ENCODE measurements at places on chromosomes 3 and 15.

DNA sequence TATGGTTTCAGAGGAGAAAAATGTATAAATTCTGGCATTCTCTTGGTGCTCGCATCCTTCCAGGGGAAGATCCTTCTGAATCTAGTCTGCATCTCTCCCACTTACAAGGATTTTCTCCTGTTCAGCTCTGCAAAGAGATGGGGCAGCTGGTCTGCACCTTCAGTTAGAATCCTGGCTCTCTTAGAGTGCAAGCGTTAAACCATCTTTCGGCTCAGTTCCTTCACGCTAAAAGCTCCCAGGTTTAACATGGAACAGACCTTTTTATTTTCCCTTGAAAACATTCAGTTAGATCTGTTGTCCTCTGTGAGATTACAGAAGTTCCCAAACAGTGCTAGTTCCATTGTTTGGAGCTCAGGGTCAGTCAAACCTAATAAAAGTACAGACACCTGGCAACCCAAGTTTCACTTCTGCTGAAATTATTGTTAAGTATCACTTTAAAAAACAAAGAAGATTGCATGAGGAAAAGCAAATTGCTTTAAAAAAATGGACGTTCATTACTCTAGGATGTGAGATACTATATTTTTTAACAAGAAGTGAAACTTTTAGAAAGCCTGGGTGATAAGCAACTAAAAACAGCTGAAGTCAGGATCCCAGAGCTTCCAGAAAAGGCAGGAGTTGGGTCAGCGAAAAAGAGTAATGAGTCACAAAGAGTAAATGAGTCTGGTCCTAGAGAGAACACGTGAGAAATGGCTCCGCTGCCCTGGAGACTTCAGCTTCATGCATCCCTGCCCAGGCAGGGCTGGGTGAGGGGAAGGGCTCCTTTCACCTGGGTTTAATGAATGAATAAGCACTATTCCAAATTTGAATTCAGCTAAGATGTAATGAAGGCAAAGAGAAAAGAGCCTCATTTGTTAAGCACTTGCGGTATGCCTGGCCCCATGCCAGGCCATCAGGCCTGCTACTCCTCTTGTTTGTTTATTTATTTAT is 63.3 kb downstream of the ABTB1 start:
- DNase-seq: no peak

- no peak for DNase-seq
Observed at GRCh38 chr15:38899300-38899699, 334.7 kb upstream of the RASGRP1 start.

- DNase-seq: no peak
Observed at GRCh38 chr3:23161896-23162570, 41.1 kb upstream of the UBE2E2 start.

DNA sequence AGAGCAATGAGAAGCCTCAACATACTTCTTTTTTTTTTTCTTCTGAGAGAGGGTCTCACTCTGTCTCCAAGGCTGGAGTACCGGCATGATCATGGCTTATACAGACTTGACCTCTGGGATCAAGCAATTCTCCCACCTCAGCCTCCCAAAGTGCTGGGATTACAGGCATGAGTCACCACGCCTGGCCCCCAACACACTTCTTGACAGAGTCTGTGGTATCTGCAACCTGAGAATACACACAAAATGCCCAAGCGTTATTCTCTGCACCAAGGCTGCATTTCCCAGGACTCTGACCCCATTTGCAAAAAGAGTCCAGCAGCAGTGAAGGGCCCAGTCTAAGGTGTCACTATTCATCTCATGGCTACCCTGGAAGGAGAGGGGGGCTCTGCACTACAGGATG is 42.7 kb upstream of the BLM start:
- no peak for DNase-seq

DNA sequence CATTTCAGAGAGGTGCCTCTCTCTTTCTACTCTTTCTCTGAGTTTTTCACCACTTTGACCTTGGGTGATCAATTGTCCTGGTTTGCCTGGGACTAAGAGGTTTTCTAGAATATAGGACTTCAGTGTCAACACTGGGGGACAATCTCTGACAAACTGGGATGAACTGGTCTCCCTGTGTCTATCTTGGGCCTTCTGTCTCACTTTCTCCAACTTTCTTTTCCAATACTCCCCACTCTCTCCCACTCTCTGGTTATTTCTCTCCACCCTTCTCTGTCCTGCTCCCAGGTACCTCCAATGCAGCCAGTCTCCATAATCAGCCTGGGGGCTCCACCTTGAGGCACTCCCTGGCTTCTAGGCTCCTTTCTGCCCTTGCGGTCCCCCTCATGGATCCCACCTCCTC is 4.7 kb upstream of the ITGA11 start:
- DNase-seq: no peak

DNA sequence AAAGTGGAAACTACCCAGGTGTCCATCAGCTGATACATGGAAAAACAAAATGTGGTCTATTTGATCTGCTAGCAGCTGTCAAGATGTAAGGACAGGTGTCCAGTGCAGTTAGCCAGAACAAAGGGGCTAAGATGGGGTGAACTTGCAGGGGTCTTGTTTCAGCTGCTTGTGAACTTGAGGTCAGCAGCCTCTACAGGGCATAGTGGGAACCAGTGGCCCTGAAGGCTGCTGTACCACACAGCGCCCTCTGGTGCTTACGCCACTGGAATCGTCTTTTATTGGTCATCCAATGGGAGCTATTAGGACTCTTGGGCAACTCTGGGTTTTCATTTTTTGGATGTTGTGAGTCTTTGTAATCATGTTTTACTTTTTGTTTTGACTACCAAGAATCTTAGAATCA is 62.2 kb upstream of the CTSH start:
- no peak for DNase-seq

DNA sequence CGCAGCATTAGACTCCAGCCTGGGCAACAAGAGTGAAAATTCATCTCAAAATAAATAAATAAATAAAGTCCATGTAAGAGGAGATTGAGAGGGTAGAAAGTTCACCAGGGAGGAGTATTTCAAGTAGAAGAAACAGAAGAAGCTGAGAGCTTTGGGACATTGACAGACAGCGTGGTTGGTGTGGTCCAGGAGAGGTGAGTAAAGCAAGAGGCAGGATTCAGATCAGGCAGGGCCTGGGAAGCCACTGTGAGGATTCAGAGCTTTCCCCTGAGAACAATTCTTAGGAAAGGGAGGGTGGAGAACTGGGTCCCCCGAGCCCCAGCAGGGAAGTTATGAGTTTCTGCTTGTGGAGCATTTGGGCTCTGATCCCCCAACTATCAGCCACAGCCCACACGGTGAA is 54.2 kb upstream of the AMOTL2 start:
- DNase-seq: no peak

DNA sequence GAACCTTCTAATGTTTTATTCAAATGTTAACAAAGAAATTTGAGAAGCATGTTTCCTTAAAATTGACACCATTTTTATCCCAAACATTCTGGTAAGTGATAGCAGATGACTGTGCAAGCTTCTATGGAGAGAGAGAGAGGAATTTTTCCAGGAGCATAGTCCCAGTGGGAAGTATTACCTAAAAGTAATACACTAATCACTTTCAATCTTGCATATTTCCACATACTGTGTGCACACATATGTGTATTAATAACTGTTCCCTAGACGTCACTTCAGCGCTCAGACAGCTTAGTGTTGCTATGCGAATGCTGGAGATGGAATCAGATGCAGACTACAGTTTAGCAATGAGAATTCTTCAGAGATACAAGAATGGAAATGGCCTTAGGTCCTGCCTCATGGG is 424.3 kb upstream of the TPRG1 start:
- DNase-seq: no peak

- no peak for DNase-seq
Observed at GRCh38 chr15:40582726-40583246, 11.3 kb upstream of the KNL1 start.

GRCh38 chr3:149654188-149654601 is 3.6 kb downstream of the WWTR1 start:
- no peak for DNase-seq

DNA sequence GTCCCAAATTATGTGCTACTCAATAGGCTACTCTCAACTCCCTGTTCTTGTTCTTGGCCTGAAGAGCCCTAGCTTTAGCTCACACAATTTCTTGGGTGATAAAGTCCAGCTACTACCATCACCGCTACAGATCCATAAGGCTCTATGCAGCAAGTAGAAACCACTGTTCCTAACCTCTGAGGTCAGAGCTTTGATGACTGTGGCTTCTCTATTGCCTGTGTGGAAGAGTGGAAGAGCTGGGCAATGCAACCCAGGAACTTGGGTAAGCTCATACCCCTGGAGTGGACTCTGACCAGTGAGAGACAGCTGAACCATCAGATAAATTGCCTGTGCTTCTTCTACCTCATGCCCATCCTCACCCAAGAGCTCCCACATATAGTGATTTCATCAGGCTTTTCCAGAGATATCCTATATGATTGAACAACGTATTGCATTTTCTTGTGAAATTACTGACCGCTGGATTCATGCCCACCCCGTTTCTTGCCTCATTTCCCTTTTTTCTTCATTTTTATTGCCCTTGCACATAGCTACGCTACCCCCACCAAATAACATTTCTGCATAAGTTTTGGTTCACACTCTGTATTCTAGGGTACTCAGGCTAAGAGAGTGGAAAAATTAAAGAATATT is 172.3 kb upstream of the MBNL1 start:
- no peak for DNase-seq

GRCh38 chr15:59260090-59260489 is 53.4 kb downstream of the LDHAL6B start:
- no peak for DNase-seq

DNA sequence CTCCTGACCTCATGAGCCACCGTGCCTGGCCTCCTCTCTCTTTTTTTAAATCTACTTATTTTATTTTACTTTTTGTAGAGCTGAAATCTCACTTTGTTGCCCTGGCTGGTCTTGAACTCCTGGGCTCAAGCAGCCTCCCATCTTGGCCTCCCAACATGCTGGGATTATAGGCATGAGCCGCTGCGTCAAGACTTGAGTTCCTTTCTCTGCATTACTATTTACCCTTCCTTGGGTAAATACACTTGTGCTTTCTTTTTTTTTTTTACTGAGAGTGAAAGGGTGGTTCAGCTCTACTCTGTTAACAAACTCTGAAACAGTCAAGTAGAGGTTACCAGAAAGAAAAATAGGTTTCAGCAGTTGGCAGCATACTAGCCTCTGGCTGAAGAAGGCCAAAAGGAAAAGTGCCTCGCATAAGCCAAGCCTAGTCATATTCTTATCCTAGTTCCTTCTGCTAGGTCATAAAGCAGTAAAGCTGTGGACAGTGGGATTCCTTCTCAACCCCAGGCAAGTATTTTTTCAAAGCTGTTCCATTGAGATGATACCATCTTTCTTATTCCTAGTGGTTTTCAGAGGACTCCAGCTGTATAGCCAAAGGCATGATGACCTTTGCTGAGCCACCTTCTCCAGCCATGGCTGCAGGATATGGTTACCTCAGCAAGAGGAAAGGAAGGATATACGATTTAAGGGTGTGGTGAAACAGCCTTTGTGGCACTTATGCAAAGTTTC is 135.1 kb downstream of the RBPMS2 start:
- no peak for DNase-seq

DNA sequence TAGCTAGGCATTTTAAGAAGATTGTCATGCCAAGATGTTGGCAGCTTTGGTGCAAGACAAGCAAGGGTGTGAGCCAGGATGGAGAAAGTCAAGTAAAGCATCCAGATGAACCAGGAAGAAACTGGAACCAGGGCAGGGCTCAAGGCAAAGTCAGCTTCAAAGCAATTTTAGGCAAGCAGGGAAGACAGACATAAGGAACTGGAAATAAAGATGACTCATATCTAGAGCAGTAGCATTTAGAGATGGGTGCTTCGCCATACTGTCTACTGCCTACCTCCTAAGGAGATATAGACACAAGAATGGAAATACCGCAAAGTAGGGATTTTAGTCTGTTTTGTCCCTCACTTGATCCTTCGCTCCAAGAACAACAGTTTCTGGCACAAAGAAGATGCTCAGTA is 59.9 kb downstream of the RYR3 start:
- no peak for DNase-seq

DNA sequence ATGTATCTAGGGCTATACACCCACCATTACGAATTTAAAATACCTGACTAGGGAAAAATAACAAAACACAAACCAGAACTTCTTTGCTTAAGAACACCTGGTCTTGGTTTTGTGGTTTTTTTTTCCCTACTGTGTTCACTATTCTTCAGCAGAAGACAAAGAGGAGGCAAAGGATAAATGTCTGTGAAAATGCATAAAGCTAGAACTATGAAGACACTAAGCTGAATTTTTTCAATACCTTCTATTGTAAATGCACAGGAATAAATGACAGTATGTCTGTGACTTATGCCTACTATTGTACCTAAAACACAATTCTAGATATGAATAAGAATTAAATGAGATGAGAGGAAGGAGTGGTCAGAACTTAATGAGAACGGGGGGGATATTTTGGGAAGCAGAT is 86.9 kb downstream of the TBL1XR1 start:
- DNase-seq: no peak
